B cell (primary cell): ENCODE measurements at places on chromosomes 1 and 21. TPM values are rescaled to one million over a fixed set of nuclear protein-coding genes. Genes with fewer than 3 reads are reported as not detected.
A peak's percentile ranks its signal among the peaks of the same experiment; 100 is the strongest.

DNA sequence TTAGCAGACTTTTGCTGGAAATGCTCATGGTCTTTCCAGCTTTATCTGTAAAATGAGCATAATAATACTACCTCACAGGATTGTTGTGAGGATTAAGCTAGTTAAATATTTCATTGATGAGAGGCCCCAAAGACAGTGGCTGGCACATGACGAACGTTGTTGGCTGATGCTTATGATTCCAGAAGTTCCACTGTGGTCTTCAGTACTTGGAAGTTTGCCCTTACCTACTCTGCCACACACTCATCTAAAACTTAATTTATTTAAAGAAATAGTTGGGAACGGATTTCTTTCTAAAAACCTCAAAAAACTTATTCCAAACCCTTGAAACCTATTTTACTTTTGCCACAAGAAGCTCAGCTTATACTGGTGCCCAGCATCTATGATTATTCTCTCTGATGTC is 170.7 kb downstream of the DHRS3 start:
- H3K27me3 ChIP-seq = no peaks in the 10 kb centered on the region
- DNase-seq = no peak
- H3K36me3 ChIP-seq = peaks cover 19% of the 10 kb centered on the region

GRCh38 chr1:247409869-247410544 is 6.0 kb upstream of the NLRP3 start:
- H3K36me3 ChIP-seq = no peaks in the 10 kb centered on the region
- no peaks in the 10 kb centered on the region for H3K27me3 ChIP-seq
- peak overlapping the region; percentile 26 for H3K4me3 ChIP-seq
- DNase-seq = no peak

DNA sequence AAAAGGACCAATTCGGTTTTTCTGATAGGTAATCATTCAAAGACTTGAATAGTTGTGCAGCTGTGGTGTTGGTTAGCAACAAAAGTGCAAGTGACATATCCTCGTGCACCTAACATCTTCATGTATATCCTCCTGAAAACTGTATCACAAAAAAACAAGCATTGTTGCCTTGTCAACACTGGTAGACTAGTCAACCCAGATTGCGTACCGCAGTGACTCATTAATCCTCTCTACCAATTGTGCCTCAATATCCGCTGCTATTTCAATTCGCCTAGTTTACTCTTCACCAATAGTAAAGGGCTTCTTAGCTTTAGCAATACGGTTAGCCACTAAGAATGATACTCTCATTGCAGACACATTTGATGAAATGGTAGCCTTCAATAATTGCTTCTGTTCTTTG is 3.5 kb downstream of the HHAT start:
- no peaks in the 10 kb centered on the region for H3K27me3 ChIP-seq
- no peaks in the 10 kb centered on the region for H3K36me3 ChIP-seq
- DNase-seq = no peak
- peaks cover 16% of the 10 kb centered on the region for H3K4me1 ChIP-seq

Gene SPATA21
- polyA plus RNA-seq = 0.01 TPM in 1 of 2 replicates, not detected in the other

Gene TCHH
- polyA plus RNA-seq = not detected in 2 replicates

Gene LAMB3
- polyA plus RNA-seq = 0.03 and 0.33 TPM in 2 replicates

Gene CD58
- polyA plus RNA-seq = 8.4 and 12.3 TPM in 2 replicates

- DNase-seq = no peak
- peaks cover 5% of the 10 kb centered on the region for H3K27me3 ChIP-seq
- H3K4me1 ChIP-seq = no peaks in the 10 kb centered on the region
- H3K27ac ChIP-seq = no peak overlapping the region
These were observed 76.7 kb downstream of the SIPA1L2 start for GRCh38 chr1:232553050-232553754.

Gene AIRE
- polyA plus RNA-seq = 0.37 TPM in 1 of 2 replicates, not detected in the other

DNA sequence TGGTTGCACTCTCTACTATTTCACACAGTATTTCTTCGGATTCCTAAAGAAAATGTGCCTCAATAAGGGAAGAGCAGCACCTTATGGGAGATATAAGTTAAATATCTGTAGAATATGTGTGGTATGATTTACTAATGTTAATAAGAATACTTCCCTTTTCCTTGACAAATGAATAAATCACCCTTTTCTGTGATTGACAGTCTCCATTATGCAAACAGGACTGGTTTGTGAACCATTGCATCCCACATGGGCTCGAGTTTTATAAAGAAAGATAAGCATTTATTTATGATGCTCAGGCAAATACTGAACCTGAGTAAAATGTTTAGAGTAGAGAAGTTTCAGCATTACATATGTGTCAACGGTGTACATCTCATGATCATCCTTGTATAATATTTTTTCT is 587.7 kb upstream of the BRINP3 start:
- no peaks in the 10 kb centered on the region for H3K36me3 ChIP-seq
- no peak for DNase-seq
- H3K4me3 ChIP-seq = no peak overlapping the region
- H3K27me3 ChIP-seq = no peaks in the 10 kb centered on the region

GRCh38 chr1:41073971-41074370 is 52.4 kb upstream of the SLFNL1 start:
- no peak for DNase-seq

- no peaks in the 10 kb centered on the region for H3K4me1 ChIP-seq
- no peak overlapping the region for H3K4me3 ChIP-seq
These were observed 43.2 kb downstream of the NEK2 start for GRCh38 chr1:211632117-211632807.

- peak overlapping the region; percentile 87 for H3K4me3 ChIP-seq
- H3K27ac ChIP-seq = peak overlapping the region; percentile 22
- H3K4me1 ChIP-seq = peaks cover 41% of the 10 kb centered on the region
- no peaks in the 10 kb centered on the region for H3K27me3 ChIP-seq
These were observed 749 bp upstream of the EFHD2 start for GRCh38 chr1:15408890-15409387.

Gene COL6A1
- polyA plus RNA-seq = 0.39 and 2.6 TPM in 2 replicates

Gene CLCNKB
- not detected in 2 replicates for polyA plus RNA-seq

GRCh38 chr1:175622362-175622761 is 121.0 kb downstream of the TNR start:
- H3K4me3 ChIP-seq = no peak overlapping the region
- DNase-seq = no peak
- no peak overlapping the region for H3K27ac ChIP-seq
- no peaks in the 10 kb centered on the region for H3K27me3 ChIP-seq
- peaks cover 4% of the 10 kb centered on the region for H3K4me1 ChIP-seq

Gene CHI3L2
- polyA plus RNA-seq = 30.3 and 31.5 TPM in 2 replicates

DNA sequence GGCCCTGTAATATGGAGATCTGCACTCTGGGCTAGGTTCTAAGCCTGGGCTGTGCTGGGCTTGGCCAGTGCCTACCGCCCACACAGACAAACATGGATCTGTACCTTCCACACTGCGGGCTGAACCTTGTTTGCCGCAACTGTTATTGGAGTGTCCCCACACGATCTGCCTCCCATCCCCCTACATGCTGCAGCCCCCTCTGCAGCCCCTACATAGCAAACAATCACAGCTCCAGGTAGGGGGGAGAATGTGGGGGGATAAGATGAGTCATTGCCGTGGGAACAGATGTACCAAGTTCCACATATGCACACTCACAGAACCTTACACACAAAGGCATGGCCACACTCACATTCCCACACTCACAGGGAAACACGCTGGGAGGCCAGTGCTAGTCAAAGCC is 2.1 kb upstream of the HCRTR1 start:
- no peak overlapping the region for H3K4me3 ChIP-seq
- no peaks in the 10 kb centered on the region for H3K27me3 ChIP-seq
- peaks cover 19% of the 10 kb centered on the region for H3K4me1 ChIP-seq
- H3K36me3 ChIP-seq = no peaks in the 10 kb centered on the region
- no peak for DNase-seq
- H3K27ac ChIP-seq = no peak overlapping the region

- no peaks in the 10 kb centered on the region for H3K36me3 ChIP-seq
- no peak overlapping the region for H3K27ac ChIP-seq
- H3K4me1 ChIP-seq = no peaks in the 10 kb centered on the region
- no peak overlapping the region for H3K4me3 ChIP-seq
- DNase-seq = no peak
These were observed 68.3 kb downstream of the CLIC6 start for GRCh38 chr21:34737115-34737514.

GRCh38 chr1:227621211-227621610 is 57.9 kb downstream of the ZNF678 start:
- no peak for DNase-seq
- no peak overlapping the region for H3K4me3 ChIP-seq
- no peak overlapping the region for H3K27ac ChIP-seq
- H3K27me3 ChIP-seq = no peaks in the 10 kb centered on the region
- peaks cover 5% of the 10 kb centered on the region for H3K36me3 ChIP-seq
- H3K4me1 ChIP-seq = no peaks in the 10 kb centered on the region

- DNase-seq = no peak
- no peaks in the 10 kb centered on the region for H3K27me3 ChIP-seq
- no peak overlapping the region for H3K4me3 ChIP-seq
- no peaks in the 10 kb centered on the region for H3K36me3 ChIP-seq
- peaks cover 9% of the 10 kb centered on the region for H3K4me1 ChIP-seq
These were observed 10.1 kb downstream of the MFSD2A start for GRCh38 chr1:39965044-39965443.

DNA sequence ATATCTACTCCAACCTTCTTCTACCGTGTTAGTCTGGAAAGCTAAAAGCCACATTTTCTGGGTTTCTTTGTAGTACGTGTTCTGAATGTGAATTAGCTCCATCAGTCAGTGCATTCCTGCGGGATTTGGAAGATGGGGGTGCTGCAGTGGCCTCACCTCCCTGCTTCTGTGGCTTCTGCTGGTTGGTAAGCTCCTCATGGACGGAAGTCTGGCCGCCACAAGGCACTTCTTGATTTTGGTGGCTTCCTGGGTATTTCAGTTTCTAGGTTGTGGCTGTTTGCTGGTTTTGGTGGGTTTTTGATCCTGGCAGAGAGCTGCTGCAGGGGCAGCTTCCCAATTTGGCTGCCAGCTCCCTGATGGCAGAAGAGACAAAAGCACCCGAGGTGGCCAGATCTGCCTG is 20.9 kb upstream of the TACSTD2 start:
- no peak overlapping the region for H3K27ac ChIP-seq
- no peak for DNase-seq
- H3K4me3 ChIP-seq = no peak overlapping the region
- peaks cover 4% of the 10 kb centered on the region for H3K27me3 ChIP-seq

DNA sequence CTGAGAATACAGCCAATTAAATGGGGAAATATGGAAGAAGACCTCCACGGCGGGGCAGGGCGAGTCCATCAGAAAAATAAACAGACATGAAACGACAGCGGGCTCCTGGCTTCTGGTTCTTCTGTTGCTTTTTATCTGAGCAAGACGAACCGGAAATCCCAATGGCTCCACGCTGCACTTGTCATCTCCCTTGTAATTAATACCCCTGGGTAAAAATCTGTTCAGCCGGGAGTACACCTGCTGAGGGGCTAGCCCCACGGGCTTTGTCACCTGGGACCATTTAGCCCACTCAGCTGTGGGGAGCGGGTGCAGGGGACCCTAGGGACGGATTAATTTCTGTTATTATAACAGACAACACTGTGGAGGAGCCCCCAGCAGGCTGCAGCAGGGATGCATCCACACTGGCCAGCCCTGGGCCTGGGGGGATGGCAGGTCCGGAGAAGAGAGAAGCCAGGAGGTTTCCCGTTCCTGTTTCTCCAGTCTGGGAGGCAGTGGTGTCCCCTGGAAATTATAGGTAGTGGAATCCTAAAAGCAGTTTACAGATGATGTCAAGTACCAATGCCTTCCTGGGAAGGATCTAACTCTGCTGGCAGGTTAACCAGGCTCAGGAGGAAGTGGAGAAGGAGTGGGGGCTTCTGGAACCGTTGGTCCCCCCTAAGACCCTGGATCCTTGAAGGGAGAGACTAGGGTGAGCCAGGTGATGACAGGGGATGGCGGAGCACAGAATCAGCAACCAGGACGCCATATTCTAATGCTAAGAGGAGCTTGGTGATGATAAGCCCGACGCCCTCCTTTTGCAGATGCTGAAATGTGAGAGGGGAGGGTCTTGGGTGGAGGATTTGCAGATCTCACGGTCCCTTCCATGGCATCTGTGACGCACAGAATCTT is 566.1 kb downstream of the PTPRU start:
- H3K27ac ChIP-seq = no peak overlapping the region
- no peaks in the 10 kb centered on the region for H3K4me1 ChIP-seq
- DNase-seq = no peak
- H3K4me3 ChIP-seq = no peak overlapping the region
- peaks cover 2% of the 10 kb centered on the region for H3K27me3 ChIP-seq

Gene SLC25A33
- polyA plus RNA-seq = 2.3 and 7.2 TPM in 2 replicates

Gene TRIM46
- 3.4 TPM in 2 replicates for polyA plus RNA-seq

DNA sequence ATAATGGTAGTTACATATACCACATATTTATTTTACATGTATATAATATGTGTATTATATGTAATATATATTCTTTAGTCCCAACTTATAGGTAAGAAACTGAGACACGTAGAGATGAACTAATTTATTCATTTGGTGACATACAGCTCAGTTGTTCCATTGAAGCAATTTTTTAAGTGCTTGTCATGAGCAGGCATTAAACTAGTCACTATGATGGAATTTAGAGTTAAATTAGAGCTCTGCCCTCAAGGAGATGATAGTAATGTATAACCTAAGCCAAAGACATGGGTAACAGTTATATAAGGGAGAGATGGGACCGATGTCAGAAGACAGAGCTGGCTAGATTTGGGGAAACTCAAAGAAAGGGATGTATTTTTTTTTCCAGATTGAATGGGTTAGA is 83.0 kb downstream of the ST6GALNAC5 start:
- H3K27ac ChIP-seq = no peak overlapping the region
- no peak overlapping the region for H3K4me3 ChIP-seq
- H3K27me3 ChIP-seq = no peaks in the 10 kb centered on the region
- H3K4me1 ChIP-seq = no peaks in the 10 kb centered on the region
- H3K36me3 ChIP-seq = no peaks in the 10 kb centered on the region
- no peak for DNase-seq

Gene C4BPA
- polyA plus RNA-seq = not detected in 2 replicates
